Mesendoderm (in vitro differentiated cells): ENCODE measurements at places on chromosomes 13 and 19.
A peak's percentile ranks its signal among the peaks of the same experiment; 100 is the strongest.

DNA sequence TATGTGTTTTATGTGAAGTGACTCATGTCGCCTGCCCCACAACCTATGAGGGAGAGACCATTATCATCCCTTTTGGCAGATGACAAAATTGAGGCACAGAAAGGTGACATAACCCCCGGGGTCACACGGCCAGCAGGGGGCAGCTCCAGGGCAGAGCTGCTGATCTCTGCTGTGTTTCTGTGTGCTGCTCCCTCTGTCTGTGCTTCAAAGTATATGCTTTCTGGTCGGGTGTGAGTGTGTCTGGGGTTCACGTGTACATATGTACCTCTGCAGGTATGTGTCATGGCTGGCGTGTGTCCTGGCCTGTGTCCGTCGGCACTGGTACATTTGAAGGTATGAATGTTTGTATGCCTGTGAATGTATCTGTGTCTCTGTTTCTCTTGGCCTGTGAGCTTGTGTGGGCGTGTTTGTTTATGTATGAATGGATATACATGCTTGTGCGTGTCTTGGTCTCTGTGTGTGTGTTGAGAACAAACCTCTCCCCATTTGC, 7.1 kb downstream of the LIPE start:
- peak; percentile 78 for DNase-seq

GRCh38 chr13:111139452-111139851, 24.3 kb downstream of the ARHGEF7 start:
- DNase-seq: no peak

- DNase-seq: no peak
These were observed 14.7 kb downstream of the GADD45B start for GRCh38 chr19:2490659-2491058.

- DNase-seq: no peak
These were observed 102.7 kb downstream of the RAB20 start for GRCh38 chr13:110458594-110459365.

DNA sequence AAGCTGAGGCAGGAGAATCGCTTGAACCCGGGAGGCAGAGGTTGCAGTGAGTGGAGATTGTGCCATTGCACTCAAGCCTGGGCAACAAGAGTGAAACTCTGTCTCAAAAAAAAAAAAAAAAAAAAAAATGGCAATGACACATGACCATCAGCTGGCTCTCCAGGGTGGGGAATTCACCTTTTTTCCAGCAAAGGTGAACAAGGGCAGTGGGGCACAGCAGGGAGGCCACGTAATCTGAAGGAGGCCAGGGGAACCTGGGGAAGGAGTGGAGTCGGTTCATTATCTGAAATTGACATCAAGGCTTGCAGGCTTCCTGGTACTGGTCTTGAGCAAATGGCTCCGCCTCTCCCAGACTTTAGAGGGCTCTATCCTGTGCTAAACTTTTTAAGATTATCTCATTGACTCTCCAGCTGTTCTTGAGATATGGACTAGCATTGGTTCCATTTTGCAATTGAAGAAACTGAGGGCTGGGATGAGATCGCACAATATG, 28.1 kb downstream of the KEAP1 start:
- DNase-seq: peak; percentile 48

DNA sequence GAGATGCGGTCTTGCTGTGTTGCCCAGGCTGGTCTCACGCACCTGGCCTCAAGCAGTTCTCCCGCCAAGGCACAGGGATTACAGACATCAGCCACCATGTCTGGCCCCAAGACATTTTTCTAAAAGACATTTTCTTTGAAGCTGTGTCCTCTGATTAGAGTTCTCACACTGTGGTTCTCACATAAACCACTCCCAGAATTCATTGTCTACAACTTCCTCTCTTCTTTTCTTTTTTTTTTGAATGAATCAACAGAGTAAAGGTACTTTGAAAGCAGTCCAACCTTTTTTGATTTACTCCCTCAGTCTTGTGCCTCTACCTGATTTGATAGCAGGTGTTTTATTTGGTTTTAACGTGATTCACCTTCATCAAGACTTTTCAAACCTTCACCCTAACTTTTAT, 14.3 kb upstream of the SHD start:
- DNase-seq: no peak

- DNase-seq: peak; percentile 25
These were observed at the start of gene PCDH9 for GRCh38 chr13:67229481-67230403. TSS of gene PCDH9 (minus strand) at chr13:67230336. CDS start at chr13:67228440, 1,896 bp downstream.

DNA sequence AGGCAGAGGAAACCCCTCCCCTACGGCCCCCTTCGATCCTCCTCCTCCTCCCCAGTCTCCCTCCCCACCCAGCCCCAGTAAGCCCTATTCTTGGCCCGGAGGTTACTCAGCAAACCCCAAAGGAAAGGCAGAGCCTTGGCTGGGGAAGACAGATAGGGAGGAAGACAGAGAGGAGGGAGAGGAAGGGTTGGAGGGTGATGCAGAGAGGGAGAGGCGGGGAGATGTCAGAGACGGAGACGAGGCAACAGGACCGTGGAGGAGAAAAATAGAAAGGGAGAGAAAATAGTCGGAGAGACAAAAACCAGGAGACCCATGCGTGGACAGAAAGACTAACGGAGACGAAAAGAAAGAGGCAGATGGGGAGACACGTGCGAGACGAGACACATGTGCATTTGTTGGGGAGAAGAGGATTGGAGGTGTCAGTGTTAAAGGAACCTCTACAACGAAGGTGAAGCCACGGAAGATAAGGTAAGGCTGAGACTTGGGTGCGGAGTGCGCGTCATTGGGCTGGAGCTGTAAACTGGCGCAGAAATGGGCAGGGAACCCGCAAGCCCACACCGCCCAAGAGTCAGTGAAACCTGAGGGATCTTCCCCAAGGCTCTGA, 2.9 kb downstream of the TGFB1 start:
- DNase-seq: no peak

DNA sequence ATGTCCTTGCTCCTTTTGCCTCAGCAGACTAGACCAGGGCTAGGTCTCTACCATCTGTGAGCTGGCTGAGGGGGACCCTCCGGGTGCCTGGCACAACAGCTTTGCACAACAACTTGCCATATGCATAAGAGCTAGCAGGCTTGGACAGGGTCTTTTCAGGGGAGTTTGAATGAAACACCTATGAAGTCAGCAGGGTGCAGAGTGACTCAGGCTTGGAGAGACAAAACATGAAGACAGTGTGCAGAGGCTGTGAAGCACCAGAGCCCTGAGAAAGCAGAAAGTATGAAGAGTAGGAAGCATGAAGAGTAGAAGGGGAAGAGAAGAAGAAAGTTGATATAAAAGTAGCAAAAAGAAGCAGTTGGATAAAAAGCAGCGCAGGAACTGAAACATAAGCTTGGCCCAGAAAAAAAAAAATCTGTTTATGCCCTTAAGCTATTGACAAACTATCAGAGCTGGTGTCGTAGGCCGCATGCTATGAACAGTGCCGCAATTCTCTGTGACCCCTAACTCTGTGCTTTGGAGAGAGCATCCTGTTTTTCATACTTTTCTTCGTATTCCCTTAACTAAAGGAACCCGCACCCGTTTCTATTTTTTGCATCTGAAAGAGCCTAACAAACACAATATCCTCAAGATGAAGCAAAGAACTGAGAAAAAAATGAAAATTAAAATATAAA, 52.7 kb upstream of the FAM216B start:
- DNase-seq: no peak

GRCh38 chr19:5691822-5692722, 2.0 kb downstream of the RPL36 start:
- DNase-seq: no peak

GRCh38 chr13:24192811-24193162, 32.3 kb downstream of the SPATA13 start:
- DNase-seq: no peak

- DNase-seq: no peak
These were observed 13.7 kb downstream of the LMTK3 start for GRCh38 chr19:48497728-48498594.

DNA sequence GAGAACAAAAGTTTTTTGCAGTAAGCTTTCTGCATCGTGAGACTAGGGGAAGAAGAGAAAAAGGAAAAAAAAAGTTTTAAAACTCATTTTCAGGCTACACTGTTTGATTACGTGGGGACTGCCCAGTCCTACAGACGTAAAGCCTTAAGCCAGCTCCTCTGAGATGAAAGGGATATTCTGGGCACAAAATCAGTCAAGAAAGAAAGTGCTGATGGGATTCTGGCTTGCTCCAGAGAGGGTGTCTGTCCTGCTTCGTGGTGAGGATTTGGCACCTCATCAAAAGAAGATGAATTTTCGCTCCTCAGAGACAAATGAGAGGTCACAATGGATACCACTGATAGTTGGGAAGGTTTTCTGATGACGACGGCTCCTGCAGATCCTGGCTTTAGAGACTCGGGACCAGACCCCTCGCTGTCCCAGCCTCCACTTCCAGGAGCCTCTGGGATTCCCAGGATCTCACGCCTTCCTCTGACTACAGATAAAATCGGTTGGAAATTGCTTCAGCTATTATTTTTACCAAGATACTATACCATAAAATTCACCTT, 9.7 kb downstream of the TEX29 start:
- DNase-seq: no peak

DNA sequence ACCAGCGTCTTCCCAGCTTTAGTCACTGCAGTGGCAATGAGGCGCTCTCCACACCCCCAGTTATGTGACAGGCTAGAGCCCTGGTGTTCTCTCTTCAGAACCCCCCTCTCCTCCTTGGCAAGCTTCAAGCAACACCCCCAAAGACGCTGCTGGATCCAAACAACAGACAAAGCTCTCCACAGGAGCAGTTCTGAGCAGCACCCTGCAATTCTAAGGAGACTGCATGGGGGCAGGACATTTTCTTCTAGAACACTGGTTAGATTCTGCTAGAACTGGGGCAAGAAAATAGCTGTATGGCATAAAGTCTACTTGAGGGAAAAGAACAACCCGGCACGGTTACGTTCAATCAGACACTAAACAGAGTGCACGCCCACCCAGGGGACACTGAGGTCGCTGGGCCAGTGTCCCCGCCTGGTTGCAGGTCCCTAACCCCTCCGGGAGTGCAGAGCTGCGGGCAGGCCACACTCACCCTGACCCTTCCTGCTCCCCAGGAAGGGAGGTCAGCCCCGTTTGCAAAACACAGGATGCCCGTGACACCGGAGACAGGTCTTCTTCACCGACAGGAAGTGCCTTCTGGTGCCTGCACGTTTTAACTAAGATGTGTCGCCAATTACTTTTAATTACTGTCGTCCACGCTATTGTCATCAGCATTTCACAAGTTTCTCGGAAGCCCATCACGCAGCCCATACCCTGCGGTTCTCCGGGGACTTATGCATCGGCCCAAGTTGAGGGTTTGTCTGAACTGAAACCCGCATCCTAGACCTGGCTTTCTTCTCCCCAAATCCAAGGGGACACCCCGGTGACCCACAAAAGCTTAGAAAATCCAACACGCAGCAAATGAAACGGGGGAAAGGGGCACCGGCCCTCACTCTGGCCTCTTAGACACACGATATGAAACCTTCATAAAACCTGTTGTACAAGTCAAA, 943 bp downstream of the GJB6 start:
- peak; percentile 17 for DNase-seq
